ENCODE measurements at places on chromosomes 5 and 9.

GRCh38 chr9:132404228-132404881 lies 2.3 kb downstream of the TTF1 start:
- no peak for DNase-seq

DNA sequence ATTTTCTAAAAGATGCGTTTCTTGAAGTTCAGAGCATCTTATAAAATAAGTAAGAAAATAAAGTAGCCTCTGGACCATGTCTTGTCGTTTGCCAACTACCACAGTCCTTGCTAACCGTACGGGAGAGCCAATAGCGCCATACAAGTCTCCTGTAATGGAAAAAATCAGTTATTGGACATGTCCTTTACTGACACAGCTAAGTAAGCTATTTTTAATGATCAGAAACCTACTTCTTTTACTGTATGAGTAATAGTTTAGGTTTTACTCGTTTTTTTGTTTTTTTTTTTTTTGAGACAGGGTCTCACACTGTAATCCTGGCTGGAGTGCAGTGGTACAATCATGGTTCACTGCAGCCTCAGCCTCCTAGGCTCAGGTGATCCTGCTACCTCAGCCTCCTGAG lies 37.7 kb upstream of the RAPGEF6 start:
- no peak for DNase-seq

- DNase-seq: no peak
Measured at GRCh38 chr5:87129046-87129445, 138.6 kb upstream of the RASA1 start.

DNA sequence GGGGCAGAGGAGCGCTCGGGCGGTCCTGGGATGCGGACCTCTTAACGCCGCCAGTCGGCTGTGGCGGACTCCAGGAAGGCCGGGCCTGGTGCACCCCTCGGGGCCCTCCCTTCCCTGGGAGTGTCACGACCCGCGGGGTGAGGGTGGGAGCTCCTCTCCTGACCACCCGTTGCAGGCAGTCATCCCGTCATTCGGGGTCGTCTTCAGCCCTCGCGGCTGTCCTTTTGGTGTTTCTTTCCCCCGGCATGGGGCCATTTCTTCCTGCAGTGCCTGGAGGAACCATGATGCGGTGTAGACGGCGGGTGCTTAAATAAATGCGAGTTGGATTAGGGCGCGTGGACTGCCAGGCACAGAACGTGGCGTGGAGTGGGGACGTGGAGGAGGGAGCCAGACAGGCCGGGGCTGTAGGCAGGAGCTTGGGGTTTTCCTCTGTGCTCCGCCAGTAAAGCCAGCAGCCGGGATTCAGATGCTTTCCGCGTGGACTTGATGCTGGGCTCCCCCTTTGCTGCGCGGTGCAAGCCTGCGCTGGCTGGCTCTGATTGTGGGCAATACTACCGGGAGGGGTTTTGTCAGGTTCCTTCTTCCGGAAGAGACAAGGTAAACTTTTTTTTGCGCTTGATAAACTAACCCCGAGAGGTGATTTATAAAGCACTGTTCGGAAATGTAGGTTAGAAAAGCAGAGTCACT lies 868 bp downstream of the KDM4C start:
- DNase-seq: peak; percentile 41

DNA sequence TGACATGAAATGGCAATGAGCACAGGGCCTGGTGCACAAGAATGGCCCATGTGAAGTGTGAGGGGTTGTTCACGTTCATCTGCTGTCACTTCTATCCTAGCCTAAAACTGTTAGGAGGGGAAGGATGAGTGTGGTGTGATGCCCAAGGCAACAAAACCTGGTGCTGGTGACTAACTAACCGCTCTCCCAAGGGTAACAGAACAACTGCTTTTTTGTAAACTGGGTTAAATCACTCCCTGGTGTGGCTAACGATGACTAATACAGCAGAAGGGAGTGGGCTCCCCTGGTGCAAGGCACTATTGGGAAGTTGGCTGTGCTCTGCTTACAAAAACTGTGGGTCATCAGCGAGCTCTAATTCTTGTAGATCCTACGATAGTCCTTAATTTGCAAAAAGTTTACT lies 103.2 kb upstream of the VCAN start:
- peak; percentile 83 for DNase-seq

- DNase-seq: no peak
Measured at GRCh38 chr5:59430066-59430685, 463.4 kb downstream of the PDE4D start.

DNA sequence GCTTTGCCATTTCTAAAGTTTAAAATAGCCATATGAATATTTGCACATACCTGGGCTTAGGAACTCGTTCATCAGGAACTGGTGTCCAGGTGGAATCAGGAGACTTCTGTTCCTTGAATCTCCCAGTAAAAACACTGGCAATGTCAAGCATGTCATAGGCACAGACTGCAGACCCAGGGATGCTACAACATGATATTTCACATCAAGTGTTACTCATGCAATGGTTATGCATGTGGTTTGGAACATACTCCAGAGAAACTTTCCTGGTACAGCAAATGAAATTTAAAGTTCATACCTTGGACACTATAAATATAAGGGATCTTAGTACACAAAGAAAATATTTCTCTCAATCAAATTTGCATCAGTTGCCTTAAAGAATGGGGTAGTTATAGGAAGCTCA lies 92.2 kb downstream of the SEMA6A start:
- no peak for DNase-seq

- DNase-seq: no peak
Measured at GRCh38 chr9:107243742-107244141, 39.3 kb upstream of the RAD23B start.

DNA sequence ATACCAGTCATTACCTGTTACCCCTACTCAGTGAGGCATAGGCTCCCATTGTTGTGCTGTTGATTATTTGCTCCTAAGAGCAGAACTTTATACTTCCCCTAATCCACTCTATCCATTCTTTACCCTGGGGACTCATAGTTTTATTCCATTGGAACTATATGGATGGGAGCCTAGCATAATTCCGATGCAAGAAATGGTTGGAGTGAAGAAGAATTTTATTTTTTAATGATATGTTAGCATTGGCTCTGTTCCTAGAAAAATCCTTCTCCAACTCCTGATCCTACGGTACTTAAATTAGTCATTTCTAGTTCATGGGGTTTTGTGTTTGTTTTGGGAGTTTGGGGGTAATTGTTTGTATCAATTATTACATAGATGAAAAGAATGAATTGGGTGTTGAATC lies 191.5 kb downstream of the GOLPH3 start:
- no peak for DNase-seq

DNA sequence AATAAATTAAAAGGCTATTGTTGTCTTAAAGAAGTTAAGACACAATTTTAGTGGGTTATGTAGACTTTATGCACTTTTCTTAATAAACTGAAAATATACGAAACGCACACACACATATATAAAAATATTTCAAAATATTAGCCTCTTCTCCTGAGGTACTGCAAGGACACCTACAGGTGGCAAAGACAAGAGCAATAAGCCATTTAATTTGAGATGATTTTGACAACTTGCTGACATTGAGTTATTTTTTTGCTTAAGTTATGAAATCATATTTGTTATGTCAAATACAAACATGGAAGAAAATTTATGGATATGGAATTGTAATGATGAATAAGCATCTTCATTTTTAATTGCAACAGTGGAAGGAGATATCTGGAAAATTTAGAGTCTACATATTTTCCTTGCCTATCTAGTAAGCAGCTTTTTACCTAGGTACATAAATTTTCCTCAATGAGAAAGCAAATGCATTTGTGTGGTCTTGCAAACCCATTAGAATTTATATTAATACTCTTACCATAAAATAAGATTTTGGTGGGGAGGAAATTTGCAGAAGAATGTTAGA lies 301.6 kb downstream of the ISL1 start:
- no peak for DNase-seq

- peak; percentile 60 for DNase-seq
Measured at GRCh38 chr5:53008751-53009150, 19.6 kb downstream of the ITGA2 start.

DNA sequence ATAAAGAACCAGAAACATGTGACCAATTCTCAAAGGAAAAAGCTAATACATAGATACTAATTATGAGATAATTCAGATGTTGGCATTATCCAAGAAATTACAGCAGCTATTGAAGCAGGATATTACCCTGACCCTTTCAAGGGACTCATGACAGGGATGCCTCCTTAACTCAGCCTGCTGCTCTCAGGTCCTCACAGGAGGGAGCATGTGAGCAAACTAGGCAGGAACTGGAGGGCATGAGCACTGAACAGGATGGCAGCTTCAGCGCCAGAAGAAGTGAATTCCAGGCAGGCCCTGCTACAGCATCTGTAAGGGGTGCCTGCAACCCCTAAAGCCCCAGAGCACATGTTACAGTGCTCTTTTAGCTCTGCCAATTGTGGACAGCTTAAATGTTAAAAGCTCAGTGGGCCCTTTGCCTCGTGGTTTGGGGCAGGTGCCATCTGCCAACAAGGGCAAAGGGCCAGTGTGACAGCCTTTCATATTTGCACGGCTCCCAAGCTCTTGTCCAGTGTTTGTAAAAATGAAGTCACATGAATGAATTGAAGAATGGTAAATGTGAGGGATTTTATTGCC lies 464.7 kb upstream of the COX7C start:
- no peak for DNase-seq

Measured in suppressor macrophage (primary cell).